ENCODE measurements at places on chromosomes 7 and 10. TPM values are rescaled to one million over a fixed set of nuclear protein-coding genes. Genes with fewer than 3 reads are reported as not detected.

USP6NL gene
- 23.6 TPM for total RNA-seq

SPDYE11 gene
- total RNA-seq = 0.10 TPM

FAM180A gene
- 2.8 TPM for total RNA-seq

KIAA1217 gene
- 19.8 TPM for total RNA-seq

GPR37 gene
- total RNA-seq = 4.3 TPM

GIMAP5 gene
- 11.5 TPM for total RNA-seq

CTAGE4 gene
- total RNA-seq = 9.1 TPM

KBTBD2 gene
- total RNA-seq = 48.4 TPM

TSPAN33 gene
- 6.2 TPM for total RNA-seq

PDE6C gene
- total RNA-seq = not detected

CPA4 gene
- total RNA-seq = 63.8 TPM

GRCh38 chr10:85575441-85575840 is 791.2 kb downstream of the GRID1 start:
- DNase-seq = no peak

DNA sequence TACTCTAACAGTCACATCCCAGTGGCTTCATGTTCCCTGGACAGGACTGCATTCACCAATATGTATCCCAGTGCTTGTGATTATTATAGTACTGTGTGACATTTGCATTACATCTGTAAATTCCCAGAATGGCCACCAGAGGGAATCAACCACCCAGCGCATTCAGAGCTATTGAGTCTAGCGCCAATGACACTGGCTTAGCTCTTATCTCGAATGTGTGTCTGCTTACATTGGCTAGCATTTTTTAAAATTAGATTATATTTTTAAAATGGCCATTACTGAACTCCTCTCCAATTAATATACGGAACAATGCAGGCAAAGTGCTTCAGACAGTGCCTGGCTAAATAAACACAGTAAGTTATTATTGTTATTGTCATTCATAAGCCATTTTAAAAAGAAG is 36.3 kb downstream of the TRIL start:
- DNase-seq = peak; percentile 65

GRCh38 chr10:107206833-107207232 is 42.3 kb upstream of the SORCS1 start:
- DNase-seq = no peak

DNA sequence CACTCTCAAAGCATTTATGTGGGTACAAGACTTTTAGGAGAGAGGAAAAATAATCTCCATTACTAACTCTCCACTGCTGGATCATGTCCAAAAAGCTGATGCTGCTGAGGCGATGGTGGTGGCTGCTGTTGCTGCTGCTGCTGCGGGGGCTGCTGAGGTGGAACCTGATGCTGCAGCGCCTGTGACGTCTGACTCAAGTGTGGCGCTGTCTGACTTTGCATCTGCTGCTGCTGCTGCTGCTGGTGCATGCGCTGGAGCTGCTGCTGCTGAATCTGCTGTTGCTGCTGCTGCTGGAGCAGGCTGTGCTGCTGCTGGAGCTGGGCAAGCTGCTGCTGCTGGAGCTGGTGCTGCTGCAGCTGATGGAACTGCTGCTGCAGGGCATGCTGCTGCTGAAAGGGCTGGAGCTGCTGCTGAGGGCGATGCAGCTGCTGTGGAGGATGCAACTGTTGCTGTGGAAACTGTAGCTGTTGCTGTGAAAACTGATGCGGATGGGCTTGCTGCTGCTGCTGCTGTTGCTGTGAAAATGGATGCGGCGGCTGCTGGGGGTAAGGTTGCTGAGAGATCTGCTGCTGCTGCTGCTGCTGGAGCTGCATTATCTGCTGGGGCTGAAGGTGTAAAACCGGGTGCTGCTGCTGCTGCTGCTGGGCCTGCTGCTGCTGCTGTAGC is 34.5 kb downstream of the PAXIP1 start:
- no peak for DNase-seq

DNA sequence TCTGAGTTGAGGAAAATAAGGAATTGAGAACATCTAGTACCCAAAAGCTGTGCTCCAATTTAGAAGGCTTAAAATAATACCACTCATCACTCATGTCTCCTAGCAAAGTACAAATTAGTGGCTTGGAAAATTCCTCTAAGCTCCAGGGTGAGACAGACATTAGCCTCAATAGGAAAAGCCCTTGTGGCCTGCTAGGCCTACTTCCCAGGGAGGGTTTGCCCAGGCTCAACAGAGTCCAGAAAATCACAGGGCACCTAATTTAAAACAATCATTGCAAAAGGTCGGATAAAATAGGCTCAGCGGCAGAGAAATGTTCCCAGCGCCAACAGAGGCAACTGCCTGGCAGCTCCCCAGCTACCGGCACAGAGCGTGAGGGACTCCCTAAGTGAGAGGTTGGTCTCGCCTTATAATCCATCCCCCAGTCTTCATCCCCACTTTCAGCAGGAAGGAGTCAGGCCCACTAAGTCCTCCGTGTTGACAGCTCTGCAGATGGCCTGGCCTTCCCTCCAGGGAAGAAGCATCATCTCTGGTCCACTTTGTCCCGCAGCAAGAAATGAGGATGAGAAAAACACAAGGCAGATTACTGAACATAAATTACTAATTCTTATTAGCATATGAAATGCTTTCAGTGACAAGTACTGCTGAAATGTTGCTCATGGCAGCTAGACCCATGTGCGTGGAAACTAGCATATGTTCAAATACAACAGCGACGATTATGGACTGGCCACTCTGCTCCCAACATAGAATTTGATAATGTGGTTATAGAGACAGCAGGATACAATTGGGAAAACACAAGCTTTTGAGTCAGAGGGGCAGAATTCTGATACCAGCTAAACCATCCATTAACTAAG is 1177.7 kb upstream of the AUTS2 start:
- DNase-seq = no peak

- no peak for DNase-seq
Measured at GRCh38 chr10:129937351-129937751, 26.7 kb downstream of the EBF3 start.

GRCh38 chr7:33503736-33504135 is 374.4 kb downstream of the BBS9 start:
- DNase-seq = no peak

DNA sequence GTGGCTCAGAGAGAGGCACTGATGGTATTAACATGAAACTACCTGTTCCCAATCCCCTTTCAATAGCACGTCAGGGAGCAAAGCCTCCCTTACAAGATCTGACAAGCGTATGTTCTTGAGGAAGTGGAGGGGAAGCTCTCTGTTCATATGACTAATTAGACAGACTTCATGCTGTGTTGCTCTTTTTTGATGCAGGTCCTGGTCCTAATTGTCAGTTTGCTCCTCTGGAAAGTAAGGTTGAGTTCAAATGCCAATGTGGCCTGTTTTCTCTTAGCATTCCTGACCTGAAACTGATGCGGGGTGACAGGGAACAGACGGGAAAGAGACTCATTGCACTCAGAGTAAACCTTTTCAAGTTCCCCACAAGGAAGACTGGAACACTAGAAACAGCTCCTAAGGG is 27.0 kb upstream of the TBX20 start:
- DNase-seq = no peak

DNA sequence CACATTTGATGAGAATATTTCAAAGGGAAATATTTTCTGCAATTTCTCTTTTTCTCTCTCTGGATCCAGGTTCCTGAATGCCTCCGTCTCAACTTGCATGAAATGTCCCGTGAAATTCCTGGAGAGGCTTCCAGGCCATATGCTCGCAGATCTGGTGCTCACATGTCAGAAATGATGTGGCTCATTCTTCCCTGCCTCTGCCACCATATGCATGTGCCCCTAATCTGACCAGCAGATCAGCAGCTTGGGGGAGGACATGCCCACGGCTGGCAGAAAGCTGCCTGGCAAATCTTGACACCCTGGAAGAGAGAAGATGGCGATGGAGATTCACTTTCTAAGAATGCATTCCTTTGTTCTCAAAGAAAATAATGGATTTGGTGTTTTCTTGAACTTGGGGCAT is 490.7 kb downstream of the RPS24 start:
- DNase-seq = no peak

GRCh38 chr7:48154792-48155413 is 16.4 kb upstream of the ABCA13 start:
- DNase-seq = no peak
